HFFc6 (cell line): ENCODE measurements at places on chromosomes 11 and 22. TPM values are rescaled to one million over a fixed set of nuclear protein-coding genes. Genes with fewer than 3 reads are reported as not detected.

- peak; percentile 32 for DNase-seq
Observed at GRCh38 chr11:46382646-46383403, 1.4 kb downstream of the MDK start.

GRCh38 chr22:26466196-26466595 lies 17.4 kb downstream of the HPS4 start:
- no peak for DNase-seq

The ARHGAP42 gene
- 1.1 to 2.3 TPM (median 1.5 TPM) in 3 replicates for total RNA-seq

GRCh38 chr11:94849839-94850238 lies 81.7 kb downstream of the AMOTL1 start:
- DNase-seq = no peak

- no peak for DNase-seq
Observed at GRCh38 chr11:104432981-104433380, 269.0 kb upstream of the PDGFD start.

DNA sequence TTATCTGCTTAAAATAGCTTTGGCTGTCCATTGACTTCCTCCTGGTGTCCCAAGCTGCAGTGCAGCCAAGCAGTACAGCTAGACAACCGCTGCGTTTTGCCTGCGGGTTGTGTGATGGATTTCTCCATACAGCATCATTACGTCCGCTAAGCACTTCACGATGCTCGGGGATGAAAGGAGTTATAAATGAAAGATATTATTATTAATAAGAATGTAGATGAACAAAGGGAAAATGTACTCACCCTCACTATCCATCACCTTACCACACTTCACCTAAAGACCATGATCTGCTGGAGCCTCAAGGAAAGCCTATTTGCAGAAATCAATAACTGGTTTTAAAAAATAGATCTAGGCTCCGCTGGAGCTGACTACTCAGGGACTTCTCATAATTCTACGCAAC lies 509.1 kb downstream of the OPCML start:
- DNase-seq = no peak

- DNase-seq = no peak
Observed at GRCh38 chr11:26847459-26847858, 125.6 kb upstream of the SLC5A12 start.

The TRIM49 gene
- total RNA-seq = not detected in 3 replicates
